ENCODE measurements at places on chromosomes 11 and 22.

DNA sequence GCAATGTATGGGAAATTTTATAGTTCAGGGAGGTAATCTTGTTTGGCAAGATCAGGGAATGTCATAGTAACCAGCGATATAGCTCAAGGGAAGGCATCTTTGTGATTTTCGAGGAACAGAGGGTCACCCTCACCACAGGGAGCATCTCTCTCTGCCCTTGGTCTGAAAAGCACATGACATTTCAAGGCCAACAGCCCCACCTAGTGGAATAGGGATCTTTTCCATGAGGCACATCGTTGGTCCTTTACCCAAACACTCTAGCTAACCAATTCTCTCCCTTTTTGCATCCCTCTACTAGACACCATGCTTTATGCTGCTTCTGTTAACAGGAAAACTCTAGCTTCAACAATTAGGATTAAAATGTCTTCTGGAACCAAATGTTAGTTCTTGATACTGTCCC, 179.0 kb downstream of the GRM5 start:
- DNase-seq, result peak; percentile 45

- DNase-seq, result no peak
Observed at GRCh38 chr22:11628651-11629511, 3899.1 kb upstream of the OR11H1 start.

DNA sequence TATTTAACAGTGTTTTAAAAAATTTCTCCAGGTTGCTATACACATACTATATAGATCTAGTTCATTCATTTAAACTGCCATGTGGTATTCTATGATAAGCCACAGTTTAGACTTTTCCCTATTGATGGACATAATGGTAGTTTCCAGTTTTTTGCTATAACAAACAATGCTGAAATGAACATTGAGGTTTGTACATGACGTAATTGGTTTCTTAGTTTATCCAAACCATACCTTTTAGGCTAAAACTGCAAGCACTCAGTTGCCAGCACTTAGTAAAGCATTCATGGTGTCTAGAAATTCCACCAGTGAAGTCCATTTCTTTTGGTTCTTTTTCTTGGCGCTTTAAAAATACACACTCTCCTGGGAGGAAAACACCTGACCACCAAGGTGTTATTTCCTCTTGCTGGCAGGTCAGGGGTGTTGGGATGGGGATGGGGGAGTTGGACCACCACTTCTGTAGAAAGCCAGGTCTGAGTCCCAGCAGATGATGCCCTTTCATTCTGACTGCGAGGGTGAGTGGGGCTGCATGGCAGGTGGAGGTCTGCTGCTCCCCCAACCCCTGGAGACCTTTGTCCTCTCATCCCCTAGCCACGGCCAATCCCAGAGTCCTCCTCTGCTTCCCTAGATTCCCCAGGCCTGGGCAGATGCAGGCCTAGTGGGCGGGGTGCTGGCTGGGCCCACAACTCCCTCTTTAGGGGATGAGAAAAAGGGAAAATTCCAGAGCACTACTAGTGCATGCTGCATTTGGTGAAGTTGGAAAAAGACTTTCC, 41.1 kb downstream of the C11orf91 start:
- DNase-seq, result no peak

DNA sequence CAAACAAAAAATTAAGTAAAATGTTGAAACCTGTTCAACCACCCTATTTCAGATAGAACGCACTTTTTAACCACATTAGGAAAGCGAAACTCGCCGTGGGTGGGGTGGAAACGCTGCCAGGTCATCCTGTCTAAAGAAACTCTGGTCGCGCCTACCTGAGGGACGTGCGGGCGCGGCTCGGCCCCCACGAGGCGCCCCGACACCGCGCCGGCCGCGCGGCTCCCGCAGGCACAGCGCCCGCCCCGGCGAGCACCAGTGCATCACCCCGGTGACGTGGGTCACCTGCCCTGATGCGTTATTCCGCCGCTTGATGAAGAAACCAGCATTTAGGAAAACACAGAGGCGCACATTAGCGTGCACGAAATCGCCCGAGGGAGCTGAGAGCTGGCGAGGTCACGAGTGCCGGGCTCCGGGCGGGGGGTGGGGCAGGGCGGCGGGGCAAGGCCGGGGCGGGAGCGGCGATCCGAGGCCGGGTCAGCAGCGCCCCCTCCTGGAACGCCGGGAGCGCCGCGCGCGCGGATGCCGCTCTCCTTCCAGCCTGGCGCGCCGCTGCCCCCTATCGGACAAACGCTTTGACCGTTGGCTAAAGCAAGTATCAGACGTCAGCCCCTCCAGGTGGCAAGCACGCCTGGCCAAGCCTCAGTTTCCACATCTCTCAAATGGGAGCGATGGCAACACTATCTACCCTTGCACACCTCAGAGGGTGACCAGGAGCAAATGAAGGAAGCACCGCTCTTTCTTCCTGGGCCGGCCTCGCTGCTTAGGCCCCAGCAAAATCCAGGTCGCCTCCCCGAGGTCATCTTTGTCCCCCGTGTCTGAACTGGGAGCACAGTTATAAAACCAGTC, 15.7 kb upstream of the SNX32 start:
- peak; percentile 82 for DNase-seq

DNA sequence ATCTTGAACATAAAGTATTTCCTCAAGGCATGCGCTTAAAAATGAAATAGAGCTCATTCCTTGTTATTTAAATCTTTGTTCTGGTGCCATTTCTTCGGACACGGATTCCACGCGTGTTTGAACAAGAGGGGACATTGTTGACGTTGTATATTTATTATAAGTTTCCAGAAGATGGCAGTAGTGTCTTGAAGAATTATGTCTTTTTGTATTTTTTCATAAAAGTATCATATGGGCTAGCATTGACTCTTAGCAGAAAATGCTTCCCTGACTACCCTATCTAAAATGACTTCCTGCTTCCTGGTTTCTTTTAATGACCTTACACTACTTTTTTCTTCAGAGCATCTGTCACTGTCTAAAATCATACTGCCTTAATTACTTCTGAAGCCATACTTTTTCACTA, 20.4 kb downstream of the BIRC2 start:
- DNase-seq, result peak; percentile 8

DNA sequence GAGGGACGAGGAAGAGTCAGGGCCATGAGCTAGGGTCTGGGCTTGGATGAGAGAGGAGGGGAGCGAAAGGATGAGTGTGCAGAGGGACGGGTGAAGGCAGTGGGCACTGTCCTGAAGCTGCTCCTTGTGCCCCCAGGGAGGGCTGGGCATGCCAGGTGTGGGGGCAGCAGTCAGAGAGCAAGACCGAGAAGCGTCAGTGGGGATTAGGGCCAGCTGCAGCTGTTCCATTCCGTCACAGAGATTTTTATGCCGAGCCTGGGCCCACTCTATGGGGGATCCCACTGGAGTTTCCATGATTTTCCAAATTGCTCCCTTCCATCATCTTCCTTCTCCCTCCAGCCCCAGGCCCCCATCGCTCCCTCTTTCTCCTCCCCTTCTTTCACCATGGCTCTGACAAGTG, 93.2 kb downstream of the NECTIN1 start:
- no peak for DNase-seq

GRCh38 chr11:86395061-86395551, 20.4 kb downstream of the CCDC81 start:
- DNase-seq, result peak; percentile 34

- DNase-seq, result peak; percentile 52
Observed at GRCh38 chr22:24894220-24894975, 52.1 kb downstream of the LHFPL7 start.

DNA sequence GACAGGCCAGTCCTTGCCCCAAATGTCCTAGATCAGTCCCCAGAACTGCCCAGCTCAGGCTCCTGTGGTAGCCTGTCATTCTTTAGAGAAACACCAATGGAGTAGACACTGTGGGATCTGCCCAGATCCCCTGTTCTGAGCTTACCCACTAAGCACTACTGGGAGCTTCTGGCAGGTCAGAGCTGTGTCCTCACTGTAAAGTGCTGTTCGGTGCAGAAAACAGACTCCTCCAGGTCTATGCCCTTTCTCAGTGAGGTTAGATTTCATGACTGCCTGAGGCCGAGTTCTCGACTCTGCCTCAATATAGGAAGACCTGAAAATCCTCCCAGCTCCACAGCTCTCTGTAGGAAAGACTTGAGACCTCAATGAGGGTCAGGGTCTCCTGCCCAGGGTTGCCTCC, 67.5 kb upstream of the IGLL5 start:
- DNase-seq, result no peak

DNA sequence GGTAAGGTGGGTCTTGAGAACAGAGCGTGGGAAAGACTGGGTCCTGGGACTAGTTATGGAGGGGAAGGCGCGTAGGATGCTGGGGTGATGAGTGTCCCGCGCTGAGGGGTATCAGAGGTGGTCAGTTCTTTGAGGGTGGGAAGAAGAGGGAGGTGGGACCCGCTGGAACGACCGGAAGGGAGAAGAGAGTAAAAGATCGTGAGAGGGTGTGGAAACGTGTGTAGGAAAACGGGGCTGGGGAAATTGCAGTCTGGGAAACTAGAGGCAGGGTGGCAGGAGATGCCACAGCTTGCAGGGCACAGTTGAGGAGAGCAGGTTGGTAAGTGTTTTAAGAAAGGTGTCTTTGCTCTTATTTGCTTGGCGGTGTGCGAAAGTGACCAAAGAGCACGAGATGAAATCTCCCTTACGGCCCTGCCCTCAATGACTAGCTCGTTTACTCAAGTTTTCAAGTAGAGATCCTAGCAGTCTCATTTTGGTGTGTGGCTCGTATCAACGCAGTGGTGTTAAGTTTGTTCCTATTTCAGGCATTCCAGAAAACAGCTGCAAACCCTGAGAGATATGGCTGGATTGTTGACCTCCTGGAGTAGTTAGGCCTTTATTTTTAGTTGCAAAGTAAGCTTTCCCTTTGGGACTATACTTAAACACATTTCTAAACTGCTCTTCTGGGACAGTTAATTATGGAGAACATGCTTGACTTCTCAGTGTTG, 615 bp downstream of the STT3A start:
- peak; percentile 52 for DNase-seq

DNA sequence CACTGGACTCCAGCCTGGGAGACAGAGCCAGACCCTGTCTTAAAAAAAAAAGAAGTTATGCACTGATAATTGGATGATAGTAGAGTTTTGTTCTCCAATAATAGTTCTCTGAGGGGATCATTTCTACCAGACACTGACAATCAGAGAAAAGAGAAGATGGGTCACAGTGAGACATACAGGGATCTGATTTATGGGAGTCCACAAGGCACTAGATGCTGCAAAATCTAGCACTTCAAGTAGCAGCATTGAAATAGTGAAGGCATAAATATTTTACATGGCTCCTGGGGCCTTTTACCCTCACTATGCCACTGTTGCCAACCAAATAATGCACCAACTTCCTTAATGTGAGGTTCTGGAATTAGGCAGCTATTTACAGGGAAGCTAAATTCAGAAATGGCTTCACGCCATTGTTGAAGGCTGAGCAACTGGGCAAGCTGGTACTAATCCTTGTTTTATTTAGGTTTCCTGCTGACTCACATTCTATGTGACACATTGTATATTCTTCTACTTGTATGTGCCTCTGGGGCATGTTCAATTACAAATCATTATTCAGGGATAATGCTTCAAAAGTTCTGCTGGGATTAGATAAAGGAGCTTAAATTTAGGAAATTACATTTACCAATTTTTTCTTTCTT, 38.2 kb upstream of the ABTB2 start:
- DNase-seq, result peak; percentile 35

DNA sequence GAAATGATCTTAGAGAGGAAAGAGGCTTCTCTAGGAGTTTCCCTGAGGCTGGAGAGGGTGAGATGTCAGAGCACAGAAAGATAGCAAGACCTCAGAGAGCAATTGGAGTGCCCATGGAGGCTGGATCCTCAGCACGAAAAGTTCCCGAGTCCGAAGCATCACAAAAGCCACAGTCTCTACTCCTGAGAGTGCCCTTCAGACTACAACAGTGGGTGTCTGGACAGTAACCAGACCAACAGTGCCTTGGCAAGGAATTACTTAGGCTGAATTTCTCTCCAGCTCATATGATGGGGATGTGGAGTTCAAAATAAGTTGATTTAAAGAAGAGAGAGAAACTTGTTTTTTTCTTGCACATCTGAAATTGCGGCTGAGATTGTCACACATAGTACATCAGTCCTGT, 31.9 kb upstream of the PSMA1 start:
- no peak for DNase-seq

- no peak for DNase-seq
Observed at GRCh38 chr11:132429685-132430084, 1059.3 kb downstream of the NTM start.

DNA sequence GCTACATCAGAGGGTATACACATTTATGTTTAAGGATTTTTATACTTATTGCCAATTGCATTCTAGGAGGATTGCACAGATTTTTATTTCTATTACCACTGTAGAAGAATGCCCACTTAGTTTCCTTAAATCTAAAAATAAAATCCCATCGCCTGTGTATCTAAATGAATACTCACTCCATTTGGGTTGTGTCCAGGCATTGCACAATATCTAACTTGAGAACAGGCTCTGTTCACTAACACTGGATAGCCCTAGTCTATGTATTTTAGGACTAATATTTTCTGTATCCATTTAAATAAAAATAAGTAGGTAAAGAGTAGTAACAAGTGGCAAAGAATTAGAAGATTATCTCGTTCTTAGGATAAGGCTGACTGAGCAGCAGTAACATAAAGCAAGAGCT, 4.1 kb downstream of the C11orf52 start:
- DNase-seq, result peak; percentile 87

DNA sequence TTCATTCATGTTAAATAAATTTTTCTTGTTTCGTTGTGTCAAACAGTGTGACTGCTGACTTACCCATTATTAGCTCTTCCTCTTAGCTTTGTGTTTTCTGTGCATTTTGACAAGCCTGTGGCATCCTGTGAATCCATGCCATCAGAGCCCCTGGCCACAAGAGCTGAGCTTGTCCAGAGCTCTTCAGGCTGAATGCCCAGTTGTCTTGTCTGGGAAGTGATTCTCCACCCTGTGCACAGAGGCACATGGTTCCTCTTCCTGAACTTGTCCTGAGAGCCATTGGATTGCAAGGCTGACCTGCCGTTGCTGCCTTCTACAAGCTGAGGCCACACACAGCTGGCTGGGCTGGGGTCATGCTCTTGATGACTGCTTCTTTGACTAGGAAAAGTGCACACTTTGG, 64.1 kb downstream of the PPP6R3 start:
- DNase-seq, result no peak

GRCh38 chr11:46381819-46382645, 563 bp downstream of the MDK start:
- peak; percentile 37 for DNase-seq

DNA sequence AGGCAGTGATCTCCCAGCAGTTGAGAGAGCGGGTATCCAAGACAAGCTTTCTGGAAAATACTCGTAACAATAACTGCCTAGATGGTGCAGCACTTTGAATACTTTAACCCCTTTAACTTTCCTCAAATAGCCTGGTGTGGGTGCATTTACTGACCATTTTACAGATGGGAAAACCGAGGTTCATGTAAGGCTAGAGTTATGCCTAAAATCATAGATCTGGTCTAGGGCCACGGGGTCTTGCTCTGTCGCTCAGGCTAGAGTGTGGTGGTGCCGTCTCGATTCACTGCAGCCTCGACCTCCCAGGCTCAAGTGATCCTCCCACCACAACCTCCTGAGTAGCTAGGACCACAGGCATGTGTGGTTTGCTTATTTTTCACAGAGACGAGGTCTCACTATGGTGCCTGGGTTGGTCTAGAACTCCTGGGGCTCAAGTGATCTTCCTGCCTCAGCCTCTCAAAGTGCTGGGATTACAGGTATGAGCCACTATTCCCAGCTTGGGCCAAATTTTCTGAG, 269.2 kb upstream of the SYN3 start:
- DNase-seq, result no peak

- no peak for DNase-seq
Observed at GRCh38 chr11:107856981-107857517, 1.5 kb downstream of the SLC35F2 start.
